ENCODE measurements at places on chromosomes 7 and 10.

DNA sequence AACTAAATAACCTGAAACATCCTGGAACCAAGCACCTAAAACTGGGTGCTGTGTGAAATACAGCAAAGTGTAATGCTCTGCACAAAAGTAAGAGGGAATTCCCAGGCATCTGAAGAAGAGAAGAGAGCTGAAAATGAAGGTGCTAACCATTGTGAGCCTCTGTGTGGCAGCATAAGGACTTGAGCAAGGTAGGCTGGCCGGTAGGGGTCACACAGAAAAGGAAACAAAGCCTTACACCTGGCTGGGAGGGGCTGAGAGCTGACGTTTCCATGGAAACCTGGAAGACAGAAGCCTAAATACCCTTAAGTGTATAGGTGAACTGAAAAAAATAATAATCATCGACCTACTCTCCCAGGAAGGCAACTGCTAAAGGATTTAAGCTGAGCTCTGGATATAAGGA lies 48.6 kb downstream of the CUL1 start:
- no peak for DNase-seq

DNA sequence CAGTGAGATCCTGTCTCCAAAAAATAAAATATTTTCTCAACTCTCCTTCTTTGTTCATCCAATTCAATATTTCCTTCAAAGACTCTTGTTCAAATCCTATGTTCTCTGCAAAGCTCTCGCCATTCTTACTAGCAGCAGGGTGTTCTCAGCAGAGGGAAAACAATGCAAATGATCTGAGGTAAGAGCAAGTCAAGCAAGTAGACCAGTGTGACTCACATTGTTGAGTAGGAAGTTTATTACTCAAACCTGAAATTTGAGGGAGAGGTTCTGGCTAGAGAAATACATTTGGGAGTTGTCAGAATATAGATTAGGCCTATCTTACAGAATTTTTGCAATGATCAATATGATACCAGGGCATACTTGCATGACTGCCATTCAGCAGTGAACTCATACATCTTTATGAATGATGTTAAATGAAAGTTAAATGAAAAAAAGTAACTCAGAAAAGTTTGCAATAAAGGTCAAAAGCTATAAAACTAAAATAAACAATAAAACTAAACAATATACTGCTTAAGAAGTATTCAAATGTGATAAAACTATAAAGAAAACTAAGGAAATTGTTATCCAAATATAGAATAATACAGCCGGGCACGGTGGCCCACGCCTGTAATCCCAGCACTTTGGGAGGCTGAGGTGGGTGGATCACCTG lies 5.8 kb downstream of the IDE start:
- no peak for DNase-seq

- DNase-seq = peak; percentile 61
Observed at GRCh38 chr10:43265799-43266721, 805 bp downstream of the RASGEF1A start.

GRCh38 chr7:1534330-1535099 lies 4.0 kb downstream of the MAFK start:
- DNase-seq = no peak

DNA sequence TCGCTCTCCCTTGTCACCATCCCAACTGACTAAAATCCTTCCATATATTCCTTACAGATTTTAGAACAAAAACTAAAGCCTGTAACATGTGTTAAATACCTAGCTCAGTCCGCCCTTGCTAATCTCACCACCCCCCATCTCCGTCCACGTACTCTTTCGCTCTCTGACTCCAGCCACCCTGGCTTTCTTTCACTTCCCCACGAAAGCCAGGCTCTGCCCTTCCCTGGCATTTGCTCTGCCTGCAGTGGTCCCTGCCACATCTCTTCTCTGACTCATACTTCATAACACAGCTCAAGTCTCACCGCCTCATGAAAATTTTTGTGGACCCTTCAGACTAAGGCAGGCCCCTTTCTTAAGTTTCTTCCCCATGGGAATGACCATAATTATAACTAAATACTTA lies 11.7 kb upstream of the GPAM start:
- no peak for DNase-seq

- no peak for DNase-seq
Observed at GRCh38 chr10:132946-133898, 2.0 kb upstream of the ZMYND11 start.

GRCh38 chr7:20307119-20307518 lies 23.6 kb upstream of the ITGB8 start:
- no peak for DNase-seq

DNA sequence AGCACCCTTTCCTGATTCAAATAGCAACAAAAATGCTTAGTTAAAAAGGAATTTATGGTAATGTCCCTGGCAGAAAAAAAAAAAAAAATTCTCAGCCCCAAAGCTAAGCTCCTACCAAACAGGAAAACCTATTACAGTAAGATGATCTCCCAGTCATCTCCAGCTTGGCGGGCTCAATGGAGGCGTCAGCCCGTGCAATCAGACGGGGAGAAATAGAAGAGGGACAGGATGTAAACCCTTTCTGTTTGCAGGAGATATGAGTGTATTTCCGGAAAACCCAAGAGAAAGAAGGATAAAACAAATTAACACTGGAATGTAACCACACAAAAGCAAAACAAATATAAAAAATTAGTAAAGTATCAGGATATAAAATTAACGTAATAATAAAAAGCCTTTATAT lies 242.8 kb downstream of the TCERG1L start:
- DNase-seq = no peak

GRCh38 chr7:30276203-30276900 lies 8.0 kb upstream of the ZNRF2 start:
- DNase-seq = peak; percentile 53

- no peak for DNase-seq
Observed at GRCh38 chr10:129836253-129836652, 127.8 kb downstream of the EBF3 start.
